ENCODE measurements at places on chromosomes 3 and 15.
A peak's percentile ranks its signal among the peaks of the same experiment; 100 is the strongest.

GRCh38 chr3:100097919-100098783 is 16.1 kb downstream of the FILIP1L start:
- DNase-seq = no peak

- DNase-seq = no peak
Measured at GRCh38 chr3:49377483-49377882, 19.3 kb upstream of the GPX1 start.

DNA sequence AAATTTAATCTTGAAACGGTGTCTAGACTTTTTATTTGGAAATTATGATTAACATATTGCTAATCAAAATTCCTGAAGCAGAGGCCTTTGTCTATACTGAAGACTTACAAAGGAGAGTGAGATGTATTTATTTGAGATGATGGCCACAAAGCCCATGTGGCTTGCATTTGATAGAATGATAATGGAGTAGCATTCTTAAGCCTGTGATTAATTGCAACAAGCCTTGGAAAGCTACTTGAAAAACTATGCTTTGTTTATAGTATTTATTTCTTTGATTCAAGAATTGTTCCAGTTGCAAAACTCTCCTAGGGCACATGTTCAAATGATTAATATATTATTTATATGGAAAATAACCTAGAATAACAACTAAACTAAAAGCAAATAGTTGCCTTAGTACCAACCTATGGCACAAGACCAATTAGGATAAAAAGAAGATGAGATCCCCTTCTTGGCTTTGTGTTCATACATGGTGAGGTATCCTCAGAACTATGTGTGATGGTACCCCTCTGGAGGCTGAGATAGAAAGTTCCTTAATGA is 244.1 kb upstream of the TBL1XR1 start:
- no peak for DNase-seq

GRCh38 chr15:56969265-56969895 is 50.9 kb downstream of the TCF12 start:
- no peak for DNase-seq

DNA sequence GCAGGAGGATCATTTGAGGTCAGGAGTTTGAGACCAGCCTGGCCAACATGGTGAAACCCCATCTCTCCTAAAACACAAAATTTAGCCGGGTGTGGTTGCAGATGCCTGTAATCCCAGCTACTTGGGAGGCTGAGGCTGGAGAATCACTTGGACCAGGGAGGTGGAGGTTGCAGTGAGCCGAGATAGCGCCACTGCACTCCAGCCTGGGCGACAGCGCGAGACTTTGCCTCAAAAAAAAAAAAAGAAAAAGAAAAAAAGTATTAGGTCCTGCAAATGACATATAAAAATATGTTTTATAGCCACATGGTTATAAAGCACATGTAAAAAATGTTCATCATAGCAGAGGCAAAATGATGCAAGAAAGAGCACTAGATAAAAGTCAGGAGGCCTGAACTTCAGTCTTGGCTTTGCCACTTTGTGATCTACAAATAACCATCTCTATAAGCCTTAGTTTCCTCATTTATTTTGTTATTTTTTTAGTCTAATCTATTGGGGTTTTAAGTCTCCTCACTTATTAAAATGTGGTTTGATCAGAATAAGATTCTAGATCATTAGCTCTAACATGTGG is 4.9 kb downstream of the SLC12A6 start:
- DNase-seq = no peak

- no peak for DNase-seq
Measured at GRCh38 chr3:27454914-27455313, 29.3 kb downstream of the SLC4A7 start.

DNA sequence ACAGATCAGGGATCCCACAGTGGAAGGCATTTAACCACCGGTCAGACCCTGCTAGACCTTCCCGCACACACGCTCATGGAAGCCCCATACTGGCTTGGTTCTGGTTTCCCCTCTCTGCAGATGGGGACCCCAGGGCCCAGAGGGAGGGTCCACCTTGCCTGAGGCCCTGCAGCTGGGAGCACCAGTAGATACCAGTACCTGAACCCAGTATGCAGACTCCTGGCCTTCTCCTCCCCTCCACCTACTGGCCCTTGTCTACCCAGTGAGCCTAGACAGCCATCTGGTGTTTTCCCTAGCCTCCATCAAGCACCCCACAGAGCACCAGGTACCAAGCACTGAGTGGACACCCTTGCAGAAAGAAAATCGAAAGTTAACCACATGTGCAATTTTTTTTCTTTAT is 65.1 kb downstream of the MEGF11 start:
- no peak for DNase-seq

- no peak for DNase-seq
Measured at GRCh38 chr3:194072097-194072428, 63.9 kb upstream of the HES1 start.

DNA sequence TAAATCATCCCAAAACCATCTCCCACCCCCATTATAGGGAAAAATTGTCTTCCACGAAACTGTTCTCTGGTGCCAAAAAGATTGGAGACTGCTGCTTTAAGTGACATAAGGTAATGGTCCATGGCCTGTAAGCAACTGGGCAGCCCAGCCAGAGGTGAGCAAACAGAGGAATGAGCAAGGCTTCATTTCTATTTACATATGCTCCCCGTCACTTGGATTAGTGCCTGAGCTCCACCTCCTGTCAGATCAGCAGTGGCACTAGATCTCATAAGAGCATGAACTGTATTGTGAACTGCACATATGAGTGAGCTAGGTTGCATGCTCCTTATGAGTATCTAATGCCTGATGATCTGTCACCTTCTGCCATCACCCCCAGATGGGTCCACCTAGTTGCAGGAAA is 1159.8 kb upstream of the ALCAM start:
- no peak for DNase-seq

DNA sequence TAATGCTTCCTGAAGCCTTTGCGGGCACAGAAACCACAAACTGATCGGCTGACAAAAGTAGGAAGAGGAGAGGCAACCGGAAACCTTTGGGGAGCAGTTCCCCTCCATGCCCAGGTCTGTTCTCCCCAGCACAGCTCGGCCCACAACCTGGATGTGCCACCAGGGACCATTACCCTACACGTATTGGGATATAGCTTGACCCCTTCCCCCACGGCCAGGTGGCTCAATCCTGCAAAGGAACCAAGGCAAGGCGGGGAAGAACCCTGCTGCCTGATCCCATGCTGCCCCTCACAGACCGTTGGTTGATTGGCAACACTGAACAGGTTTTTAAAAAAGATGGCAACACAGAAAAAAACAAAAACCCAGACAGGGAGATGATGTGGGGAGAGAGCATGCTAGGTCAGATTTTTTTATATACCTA is 19.7 kb upstream of the TCAIM start:
- DNase-seq = no peak

DNA sequence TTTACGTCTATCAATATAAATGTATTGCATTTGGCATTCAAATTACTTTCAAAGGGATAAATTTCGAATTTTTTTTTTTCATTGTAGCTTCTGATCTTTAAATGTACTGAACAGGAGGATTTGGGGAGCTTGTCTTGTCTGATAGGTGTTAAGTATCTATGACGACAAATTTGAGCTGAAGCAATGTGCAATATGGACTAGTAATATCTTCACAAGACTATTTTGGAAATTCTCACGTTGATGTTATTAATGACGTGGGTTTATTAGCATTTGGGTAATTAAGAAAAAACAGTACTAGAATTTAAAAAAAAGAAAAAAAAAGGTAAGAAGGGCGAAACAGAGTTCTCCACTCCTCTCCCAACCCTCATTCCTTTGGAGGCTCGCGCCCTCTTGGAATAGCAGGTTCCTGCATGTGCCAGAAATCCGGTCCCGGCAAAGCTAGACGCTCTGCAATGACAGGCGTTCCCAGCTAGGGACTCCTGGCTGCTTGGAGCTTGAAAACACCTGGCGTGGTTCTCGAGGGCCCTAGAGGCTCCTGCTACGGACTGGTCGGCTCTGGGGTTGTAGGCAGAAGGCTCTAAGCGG is 648 bp upstream of the P2RY1 start:
- DNase-seq = no peak

DNA sequence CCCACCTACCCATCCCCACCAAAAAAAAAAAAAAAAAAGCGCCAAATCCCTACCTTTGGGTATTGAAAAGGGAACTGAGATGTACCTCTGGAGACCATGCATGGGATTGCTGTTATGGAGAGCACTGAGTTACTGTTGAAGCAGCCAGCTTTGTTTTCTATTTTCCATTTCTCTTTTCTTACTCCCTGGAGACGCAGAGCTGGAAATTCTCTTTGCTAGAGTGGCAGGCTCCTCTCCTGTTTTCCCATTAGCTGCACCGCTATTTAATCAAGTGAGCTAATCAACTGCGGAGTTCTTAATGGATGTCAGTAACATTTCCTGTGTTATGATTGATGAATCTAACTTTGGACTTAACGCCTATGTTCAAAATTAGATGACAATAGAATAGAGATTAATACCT is 136.1 kb upstream of the LMCD1 start:
- no peak for DNase-seq

- no peak for DNase-seq
Measured at GRCh38 chr3:57972531-57973111, 35.6 kb upstream of the FLNB start.

GRCh38 chr3:157551961-157552360 is 48.7 kb upstream of the VEPH1 start:
- DNase-seq = no peak

DNA sequence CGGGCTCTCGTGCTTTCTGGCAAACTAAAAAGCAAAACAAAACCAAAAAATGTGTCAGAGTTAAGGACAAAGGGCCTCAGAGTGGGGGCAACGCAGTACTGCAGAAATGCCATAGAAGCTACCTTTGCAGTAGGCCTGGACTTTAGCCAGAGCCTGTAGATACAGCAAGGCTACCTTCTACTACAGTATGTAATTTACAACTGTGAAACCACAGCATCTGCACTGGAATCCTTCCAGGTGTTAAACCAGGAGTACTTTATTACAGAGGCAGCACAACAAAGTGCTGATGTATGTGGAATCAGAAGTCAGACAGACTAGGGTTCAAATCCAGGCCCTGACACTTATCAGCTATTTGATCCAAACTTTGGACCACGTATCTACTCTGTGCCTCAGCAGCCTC is 34.9 kb downstream of the RUBCN start:
- DNase-seq = no peak

DNA sequence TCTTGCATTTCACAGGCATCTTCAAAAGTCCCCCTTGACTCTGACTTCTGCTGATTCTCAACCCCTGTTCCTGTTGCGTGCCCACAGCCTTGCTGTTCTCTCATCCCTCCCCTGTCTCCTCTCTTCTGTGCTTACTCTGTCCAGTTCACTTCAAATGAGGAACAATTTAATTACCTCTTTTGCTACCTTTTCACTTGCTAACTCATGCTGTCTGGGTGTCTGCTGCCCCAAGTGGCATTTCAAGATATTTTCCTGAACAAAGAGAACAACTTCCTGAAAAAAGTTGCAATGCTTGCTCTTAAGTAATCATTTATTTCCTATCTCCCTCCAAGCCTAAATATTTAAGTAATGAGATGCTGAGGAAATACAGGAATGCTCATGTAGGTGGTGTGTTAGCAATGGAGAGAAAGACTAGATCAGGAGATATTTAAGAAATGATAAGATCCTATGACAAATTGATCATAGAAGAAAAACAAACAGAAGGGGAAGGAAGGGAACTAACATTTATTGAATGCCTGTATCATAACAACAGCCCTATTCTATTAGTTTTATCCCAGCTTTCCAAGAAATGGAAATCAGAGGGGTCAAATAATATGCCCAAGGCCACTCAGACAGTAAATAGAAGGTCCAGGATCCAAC is 42.2 kb downstream of the SV2B start:
- DNase-seq = peak; percentile 20

- no peak for DNase-seq
Measured at GRCh38 chr3:194572143-194572789, 61.0 kb downstream of the TMEM44 start.

DNA sequence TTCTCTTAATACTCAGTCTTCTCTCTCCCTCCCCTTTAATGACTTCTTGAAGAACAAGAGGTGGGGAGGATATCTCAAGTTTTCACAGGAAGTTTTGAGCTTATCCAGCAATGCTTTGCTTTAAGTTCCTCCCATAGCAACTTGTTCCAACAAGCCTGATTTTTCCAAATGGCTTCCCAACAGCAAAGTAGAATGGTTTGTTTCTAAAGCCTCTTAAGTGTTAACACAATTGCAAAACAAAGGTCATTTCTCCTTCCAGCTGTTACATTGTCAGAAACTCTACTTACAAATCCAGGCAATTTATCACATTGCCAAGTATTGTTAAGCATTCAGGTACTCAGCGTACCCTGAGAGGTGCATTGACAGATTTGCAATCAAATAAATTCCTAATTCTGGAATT is 6.8 kb upstream of the ZNF770 start:
- DNase-seq = no peak

GRCh38 chr3:187725653-187726370 is 19.5 kb downstream of the BCL6 start:
- no peak for DNase-seq

Measured in GM12891 (cell line).